Glutamatergic neuron (in vitro differentiated cells): ENCODE measurements at places on chromosomes 5 and 9.

DNA sequence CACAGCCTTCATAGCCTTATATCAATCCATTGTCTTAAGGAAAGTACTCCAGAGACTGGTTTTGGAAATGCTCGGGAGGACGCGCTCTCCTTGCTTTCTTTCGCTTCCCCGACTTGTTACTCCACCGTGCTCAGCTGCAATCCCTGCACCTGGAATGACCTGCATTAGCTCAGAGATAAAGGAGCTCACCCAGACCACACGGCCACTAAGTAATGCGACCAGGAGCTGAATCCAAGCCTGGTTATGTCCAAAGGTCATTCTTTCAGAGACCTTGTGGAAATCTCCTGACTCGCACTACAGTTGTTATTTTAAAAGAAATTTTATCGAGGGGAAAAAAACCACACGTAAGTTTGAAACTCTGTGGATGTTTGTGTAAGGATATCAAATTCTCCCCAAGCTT, 135.3 kb upstream of the DPYSL3 start:
- no peak for DNase-seq

DNA sequence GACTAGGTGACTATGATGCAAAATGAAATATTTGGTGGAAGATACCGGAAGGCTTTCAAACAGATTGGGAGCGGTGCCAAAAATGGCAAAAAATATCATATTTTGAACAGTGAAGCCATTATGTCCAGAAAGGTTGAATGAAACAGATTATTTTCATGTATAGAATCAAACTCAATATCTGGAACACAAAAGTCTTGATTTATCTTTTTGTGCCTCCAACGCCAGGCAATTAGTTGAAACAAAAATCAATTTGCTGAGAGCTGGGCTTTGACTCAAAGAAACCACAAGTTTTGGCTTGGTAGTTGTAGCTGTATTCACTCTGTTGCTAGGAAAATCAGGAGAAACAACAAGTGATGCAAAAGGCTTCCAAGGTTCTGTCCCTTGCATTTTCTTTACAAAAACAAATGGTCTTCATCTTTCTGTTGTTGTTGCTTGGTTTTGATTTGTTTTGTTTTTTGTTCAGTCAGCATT, 421.7 kb upstream of the TYRP1 start:
- DNase-seq = no peak

DNA sequence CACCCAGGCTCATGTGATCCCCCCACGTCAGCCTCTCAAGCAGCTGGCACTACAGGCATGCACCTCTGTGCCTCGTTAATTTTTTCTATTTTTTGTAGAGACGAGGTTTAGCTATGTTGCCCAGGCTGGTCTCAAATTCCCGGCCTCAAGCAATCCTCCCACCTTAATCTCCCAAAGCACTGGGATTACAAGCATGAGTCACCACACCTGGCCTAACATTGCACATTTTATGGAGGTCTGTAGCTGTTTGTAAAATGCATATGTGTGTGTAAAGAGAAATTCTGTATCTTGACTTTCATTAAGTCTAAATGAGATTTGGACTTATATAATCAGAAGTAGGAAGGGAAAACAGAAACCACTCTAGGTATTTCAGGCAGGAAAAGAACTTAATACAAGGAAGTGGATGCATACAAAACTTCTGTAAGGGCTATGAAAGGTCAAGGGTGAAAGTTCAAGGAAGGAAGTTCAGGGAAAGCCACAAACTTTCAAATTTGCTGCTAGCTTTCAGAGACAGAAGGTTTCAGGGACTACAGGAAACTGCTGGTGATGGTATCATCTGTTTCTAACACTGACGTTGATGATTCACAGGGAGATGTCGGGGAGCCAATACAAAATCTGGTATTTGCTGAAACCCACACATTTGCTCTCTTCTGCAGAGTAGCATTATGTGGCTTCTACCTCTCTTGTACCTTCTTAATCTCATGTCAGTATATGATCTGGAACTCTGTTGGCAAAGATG, 209.4 kb downstream of the PIK3R1 start:
- no peak for DNase-seq

GRCh38 chr9:76203373-76203772, 190.9 kb downstream of the RFK start:
- DNase-seq = no peak

GRCh38 chr5:155150012-155150411, 136.5 kb downstream of the KIF4B start:
- DNase-seq = no peak

DNA sequence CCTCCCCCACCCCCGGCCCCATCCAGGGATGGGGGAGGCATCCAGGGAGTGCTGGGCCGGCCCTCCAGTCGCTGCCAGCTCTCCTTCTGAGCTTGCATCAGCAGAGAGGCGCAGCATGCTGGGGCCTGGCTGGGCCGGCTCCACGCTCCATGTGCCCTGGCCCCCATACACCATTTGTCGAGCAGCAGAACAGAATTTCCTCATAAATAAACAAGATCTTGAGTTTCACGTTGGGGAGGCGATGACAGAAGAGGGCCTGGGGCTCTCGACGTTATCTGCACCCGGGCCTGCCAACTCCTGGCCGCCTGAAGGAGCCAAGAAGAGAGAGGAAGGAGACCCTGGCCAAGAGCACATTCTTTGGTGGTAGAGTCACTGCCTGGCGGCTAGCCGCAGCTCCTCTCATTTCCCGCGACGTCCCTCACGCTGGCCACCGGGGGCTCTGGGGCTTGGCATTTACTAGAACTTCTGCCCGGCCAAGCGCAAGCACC, 177.0 kb downstream of the FGF18 start:
- no peak for DNase-seq

- peak; percentile 32 for DNase-seq
Observed at GRCh38 chr9:38226491-38226951, 157.5 kb upstream of the SHB start.

GRCh38 chr9:127723444-127723843, 7.6 kb downstream of the TTC16 start:
- no peak for DNase-seq

DNA sequence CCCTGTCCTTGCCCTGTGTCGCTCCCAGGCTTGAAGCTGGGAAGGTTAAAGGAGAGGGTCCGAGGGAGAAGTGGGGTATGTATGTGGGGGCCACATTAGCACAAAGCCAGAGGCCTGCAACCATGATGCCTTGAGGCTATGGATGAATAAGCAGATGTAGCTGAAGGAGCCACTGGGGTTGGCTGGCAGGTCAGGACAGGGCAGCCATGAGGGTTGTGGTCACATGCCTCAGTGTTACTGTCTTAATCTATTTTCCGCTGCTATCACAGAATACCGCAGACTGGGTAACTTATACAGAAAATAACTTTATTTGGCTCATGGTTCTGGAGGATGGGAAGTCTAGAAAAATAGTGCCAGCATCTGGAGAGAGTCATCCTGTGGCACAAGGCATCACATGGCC, 9.2 kb upstream of the GRHPR start:
- no peak for DNase-seq

DNA sequence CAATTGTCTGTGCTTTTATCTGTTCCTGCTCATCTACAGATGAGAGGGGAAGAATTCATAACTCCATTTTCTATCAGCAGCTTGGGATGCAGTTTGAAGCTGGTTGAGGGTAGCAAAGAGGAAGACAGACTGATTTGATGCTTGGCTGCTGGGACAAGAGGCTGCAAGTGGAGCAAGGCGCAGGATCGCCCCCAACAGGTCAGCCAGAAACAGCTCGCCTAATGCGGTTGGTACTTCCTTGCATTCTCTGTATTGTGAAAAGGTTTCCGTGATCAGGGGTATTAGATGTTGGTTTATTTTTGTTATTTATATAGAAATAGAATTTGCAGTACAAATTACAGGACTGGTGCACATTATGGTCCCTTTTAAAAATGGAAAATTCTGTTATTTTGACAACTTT, 40.6 kb downstream of the ZNF883 start:
- peak; percentile 37 for DNase-seq

GRCh38 chr5:173622183-173623047, 6.0 kb upstream of the BOD1 start:
- no peak for DNase-seq

- DNase-seq = no peak
Observed at GRCh38 chr5:78667461-78668103, 19.0 kb upstream of the LHFPL2 start.

DNA sequence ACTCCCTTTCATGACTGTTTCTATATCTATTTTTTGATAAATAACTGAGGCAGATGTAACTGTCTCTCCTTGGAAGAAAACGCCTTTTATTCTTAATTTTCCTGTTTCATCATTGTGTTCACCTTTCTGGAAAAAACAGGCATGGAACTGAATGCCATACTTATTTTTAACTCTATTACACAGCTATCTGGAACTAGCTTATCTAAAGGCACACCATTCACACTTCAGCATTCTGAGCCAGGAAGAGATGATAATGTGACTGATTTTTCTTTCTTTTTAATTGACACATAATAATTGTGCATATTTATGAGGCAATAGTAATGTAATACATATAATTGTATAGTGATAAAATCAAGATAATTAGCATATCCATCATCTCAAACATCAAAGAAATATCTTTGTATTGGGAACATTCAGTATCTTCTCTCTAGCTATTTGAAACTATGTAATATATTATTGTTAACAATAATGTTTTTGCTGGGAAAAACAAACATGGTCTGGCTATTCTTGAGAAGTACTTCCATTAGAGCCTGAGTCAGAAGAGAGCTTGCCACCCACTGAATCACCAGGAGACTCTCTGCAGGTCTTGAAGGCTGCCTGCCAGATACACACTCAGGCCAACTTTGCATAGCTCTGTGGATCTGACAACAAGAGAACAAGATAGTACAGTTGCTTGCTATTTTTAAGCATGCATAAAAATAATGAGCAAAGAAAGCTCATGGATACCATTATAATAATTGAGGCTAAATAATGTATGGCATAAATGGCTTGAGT, 501.0 kb upstream of the EDIL3 start:
- DNase-seq = no peak

DNA sequence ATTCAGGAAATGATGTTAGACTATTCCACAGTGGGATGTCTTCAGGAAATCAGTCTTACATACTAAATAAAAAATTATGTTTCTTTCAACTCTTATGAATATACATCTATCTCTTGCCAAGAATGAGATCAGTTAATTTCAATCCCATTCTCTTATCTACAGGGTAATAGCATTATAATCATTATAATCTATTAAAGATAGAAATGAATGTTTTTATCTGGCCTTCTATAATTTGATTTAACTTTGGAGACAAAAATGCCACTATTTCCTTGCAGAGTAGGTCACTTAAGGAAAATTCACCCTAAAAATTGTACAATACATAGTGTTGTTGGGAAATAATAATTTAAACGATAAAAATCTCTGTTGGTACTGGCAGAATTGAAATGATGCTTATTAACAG, 96.4 kb downstream of the HOMER1 start:
- DNase-seq = no peak

DNA sequence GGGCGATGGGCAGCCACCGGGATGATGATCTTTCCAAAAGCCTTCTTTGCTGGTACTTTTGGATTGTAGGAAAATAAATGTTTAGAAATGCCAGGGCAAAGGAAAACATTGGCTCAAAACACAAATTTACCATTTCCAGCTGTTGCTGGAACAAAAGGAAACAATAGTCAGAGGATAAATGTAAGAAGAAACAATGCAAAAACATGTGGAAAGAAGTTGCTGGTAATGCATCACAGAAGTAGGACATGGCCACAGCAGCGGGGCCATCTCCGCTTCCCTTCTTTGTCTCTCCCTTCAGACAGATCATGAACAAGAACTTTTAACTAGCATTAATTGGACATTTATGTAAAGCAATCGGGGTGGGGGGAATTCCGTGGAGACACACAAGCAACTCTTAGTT, 184.5 kb downstream of the EBF1 start:
- DNase-seq = no peak

DNA sequence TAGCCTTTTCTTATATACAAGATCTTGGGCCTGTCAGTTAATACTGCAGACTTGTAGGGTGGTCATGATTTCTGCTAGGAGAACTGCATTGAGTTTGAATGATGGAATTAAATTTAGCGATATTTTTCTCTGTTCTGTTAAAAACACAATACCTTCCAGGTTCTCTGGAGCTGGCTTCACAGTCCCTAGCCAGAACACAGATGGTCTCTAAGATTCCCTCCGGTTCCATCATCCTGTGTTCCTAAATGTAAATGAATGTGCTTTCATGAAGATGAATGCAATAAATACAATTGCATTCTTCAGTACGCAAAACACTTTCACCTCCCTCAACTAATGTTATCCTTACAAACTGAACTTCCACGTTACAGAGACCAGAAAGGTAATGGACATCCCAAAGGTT, 264.9 kb downstream of the ASTN2 start:
- DNase-seq = no peak

- no peak for DNase-seq
Observed at GRCh38 chr9:111305914-111306313, 24.1 kb downstream of the OR2K2 start.

DNA sequence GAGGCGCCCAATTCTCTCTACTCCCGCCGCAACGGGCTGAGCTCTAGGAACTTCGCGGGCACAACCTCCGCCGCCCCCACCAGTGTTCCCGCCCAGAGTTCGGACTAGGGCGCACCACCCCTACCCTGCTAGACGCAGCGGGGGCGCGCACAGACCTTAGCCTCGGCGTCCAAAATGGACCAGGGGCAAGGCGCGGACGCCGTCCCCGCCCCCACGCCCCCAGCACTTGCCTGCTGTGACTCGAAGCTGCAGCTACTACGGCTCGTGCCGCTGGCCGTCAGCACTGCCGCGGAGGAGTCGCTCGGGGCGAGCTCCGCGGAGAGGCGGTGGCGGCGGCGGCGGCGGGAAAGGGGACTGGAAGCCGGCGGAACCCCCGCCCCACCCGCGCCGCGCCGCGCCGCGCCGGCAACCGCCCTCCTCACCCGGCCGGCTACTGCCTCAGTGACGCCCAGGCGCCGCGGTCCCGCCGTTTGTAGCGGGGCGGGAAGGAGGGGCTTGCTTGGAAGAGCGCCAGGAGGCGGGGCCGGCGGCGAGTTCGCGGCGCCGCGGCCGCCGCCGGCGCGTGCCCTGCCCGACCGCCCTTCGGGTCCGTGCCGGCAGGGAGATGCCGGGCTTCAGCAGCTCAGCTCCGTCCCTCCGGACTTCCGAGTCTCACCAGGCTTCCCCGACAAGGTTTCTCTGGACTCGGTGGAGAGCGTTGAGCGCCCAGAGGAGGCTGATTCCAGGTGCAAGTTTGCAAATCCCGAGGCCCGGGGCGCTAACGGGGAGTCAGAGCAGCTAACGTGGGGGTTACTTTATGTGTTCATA, 4.5 kb downstream of the ELAVL2 start:
- DNase-seq = peak; percentile 76

DNA sequence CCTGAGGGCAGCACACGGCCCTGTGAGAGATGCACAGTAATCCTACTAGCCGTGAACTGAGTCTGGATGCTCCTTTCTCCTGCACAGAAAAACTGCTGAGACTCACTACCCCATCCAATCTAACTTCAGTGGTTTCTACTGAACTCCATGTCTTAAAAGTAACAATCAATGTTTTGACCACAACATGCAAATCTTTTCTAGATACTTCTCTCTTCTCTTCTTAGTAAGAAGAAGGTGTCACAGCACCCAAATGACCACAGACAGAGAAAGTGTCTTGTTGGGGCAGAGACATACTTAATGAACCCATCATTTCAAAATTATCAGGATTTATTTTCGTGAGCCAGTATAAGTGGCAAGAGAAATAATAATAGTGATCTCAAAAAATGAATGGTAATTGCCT, 285.8 kb upstream of the MEF2C start:
- no peak for DNase-seq

- DNase-seq = no peak
Observed at GRCh38 chr9:131266266-131267229, 9.8 kb downstream of the FAM78A start.
